ENCODE measurements at places on chromosomes 3 and 15.

DNA sequence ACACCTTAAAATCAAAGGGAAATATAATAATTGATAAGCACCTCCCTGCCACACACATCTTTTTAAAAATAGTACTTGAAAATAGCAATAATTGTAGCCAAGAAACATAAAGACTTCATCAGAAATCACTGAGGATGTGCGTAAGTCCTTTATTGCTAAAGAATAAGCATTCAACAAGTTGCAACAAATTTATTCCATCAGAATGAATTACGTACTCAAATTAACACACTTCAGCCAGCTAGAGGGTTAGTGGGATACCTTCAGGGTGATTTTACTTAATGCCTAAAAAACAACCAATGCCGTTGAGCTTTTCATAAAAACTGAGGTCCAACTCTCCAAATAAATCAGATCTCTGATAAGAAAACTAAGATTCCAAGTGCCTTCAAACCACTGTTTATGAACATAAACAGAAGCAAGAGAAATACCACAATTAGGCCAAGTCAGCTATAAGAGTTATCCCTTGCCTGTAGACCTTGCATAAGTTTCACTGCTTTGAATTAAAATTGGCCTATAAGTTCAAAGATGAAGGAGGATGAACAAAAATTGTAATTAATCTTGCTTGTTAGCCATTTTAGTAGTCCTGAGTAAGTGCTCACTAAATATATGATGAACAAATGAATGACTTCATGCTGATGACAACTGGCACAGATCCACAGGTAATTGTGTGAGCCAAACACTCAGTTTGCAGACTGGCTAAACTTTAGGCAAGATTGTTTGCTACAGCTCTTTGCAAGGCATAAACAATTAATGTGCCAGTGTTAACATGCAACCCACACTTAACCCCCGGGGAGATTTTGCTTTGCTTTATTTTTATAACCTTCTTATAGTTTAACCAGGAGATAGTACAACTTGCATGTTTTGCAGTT is 375.1 kb upstream of the THBS1 start:
- no peak for DNase-seq

GRCh38 chr3:116198087-116198486 is 247.2 kb downstream of the LSAMP start:
- DNase-seq, result no peak

DNA sequence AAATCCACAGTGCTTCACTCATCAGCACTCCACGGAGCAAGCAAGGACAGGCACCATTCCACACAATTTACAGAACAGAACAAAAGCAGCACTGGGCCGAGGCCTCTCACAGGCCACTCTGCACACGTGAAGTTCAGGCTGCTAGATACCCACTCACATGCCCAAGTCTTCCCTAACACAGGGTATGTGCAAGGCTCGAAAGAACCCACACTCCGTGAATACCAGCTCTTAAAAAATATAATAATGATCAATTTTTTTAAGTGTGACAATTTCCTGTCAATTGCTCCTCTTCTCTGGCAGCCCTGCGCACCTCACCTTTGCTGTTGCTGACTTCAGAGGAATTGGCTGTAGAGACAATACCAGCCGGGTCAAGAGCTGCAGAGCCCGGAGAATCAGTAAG is 19.0 kb downstream of the XPC start:
- DNase-seq, result no peak

GRCh38 chr15:61702224-61703020 is 357.8 kb downstream of the VPS13C start:
- DNase-seq, result no peak

GRCh38 chr15:38883987-38884386 is 319.4 kb upstream of the RASGRP1 start:
- DNase-seq, result no peak

DNA sequence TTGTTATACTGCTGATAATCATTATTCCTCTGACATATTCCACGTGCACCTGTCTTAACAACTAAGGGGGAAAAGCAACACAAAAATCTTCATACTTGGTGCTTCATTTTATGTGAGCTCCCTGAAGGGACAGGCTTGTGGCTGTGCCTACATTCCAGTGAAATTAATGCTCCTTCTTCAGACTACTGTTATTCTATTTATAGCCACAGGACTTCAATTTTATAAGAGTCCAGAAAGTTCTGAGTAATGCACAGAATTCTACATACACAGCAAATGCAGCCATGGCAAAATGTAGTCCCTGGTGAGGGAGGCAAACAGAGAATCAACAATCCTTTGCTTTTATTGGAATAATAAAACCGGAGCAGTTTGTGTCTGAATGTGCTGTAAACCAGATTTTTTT is 417.1 kb downstream of the RBMS3 start:
- no peak for DNase-seq

GRCh38 chr3:169760479-169760878 is 4.4 kb downstream of the TERC start:
- DNase-seq, result no peak

DNA sequence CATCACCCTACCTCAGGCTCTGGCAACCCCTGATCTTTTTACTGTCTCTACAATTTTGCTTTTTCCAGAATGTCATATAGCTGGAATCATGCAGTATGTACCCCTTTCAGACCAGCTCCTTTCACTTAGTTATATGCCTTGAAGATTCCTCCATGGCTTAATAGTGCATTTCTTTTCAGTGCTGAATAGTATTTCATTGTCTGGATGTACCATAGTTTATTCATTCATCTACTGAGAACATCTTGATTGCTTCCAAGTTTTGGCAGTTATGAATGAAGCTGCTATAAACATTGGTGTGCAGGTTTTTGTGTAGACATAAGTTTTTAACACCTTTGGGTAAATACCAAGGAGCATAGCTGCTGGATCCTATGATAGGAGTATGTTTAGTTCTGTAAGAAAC is 50.8 kb upstream of the ANP32A start:
- DNase-seq, result no peak

GRCh38 chr15:63474810-63475316 is 29.5 kb upstream of the USP3 start:
- DNase-seq, result no peak

DNA sequence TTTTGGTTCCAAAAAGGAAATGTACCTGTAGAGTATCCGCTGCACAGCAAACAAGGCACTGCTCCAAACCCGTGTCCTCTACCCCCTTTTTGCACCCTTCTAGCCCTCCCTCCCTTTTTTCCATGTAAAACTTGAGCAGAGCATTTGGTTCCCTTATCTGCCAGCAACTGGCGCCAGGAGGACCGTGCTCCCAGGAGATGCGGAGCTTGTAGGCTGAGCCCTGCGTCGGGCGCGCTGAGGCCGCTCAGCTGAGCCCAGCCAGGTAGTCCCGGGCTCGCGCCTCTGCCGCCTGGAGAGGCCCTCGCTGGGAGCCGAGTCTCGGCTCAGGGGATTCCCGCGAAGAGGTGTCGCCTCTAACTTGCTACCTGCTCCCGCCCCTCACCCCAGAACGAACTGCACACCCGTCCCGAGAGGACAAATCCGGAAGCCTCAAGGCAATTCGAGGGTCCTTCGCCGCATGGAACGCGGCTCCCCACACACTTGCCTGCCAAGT is 575 bp downstream of the TRPM7 start:
- peak; percentile 35 for DNase-seq

DNA sequence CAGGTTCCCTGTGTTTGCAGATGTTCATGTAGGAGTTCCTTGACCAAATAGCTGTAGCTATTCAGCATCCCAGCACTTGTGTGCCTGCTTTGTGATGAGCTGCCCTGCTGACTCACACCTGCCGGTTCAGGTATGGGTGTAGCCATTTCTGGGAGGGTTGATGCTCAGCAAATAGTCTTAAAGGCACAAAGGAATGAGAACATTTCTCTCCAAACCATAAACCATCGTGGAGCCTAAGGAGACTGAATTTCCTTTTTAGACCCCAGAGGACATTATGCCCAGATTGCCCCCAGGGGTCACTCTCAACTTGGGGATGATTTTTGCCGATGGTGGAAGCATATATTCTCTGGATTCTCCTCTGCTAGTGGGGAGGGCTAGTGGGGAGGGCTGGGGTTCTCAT is 80.6 kb downstream of the ADAMTSL3 start:
- no peak for DNase-seq
